ENCODE measurements at places on chromosomes 4 and X. TPM values are rescaled to one million over a fixed set of nuclear protein-coding genes. Genes with fewer than 3 reads are reported as not detected.
A peak's percentile ranks its signal among the peaks of the same experiment; 100 is the strongest.

- no peaks in the 10 kb centered on the region for H3K36me3 ChIP-seq
- no peaks in the 10 kb centered on the region for H3K4me1 ChIP-seq
- no peak overlapping the region for H3K4me3 ChIP-seq
- no peak overlapping the region for H3K27ac ChIP-seq
Measured at GRCh38 chrX:1610166-1610565, 4.7 kb upstream of the ASMT start.

DNA sequence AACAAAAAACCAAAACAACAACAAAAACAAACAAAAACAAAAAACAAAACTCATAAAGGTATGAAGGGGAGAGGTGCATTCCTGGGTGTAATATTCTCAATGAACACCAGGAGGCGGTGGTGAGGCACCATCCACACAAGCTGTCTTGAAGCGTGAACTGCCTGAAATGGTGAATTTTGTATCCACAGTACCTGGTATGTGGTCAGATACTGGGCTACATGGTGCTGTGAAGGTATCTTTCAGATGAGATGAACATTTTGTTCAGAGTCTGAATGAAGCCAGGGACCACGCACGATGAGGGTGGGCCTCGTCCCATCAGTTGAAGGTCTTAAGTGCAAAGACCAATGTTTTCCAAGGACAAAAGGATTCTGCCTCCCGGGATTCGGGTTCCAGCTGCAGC is 58.5 kb downstream of the ASMT start:
- no peak overlapping the region for H3K27ac ChIP-seq
- no peaks in the 10 kb centered on the region for H3K27me3 ChIP-seq
- H3K36me3 ChIP-seq, result no peaks in the 10 kb centered on the region
- no peaks in the 10 kb centered on the region for H3K4me1 ChIP-seq
- no peak overlapping the region for H3K4me3 ChIP-seq

GRCh38 chr4:48774760-48775710 is 5.0 kb downstream of the FRYL start:
- no peak overlapping the region for H3K4me3 ChIP-seq
- peaks cover 64% of the 10 kb centered on the region for H3K4me1 ChIP-seq
- H3K36me3 ChIP-seq, result no peaks in the 10 kb centered on the region
- no peaks in the 10 kb centered on the region for H3K27me3 ChIP-seq

DNA sequence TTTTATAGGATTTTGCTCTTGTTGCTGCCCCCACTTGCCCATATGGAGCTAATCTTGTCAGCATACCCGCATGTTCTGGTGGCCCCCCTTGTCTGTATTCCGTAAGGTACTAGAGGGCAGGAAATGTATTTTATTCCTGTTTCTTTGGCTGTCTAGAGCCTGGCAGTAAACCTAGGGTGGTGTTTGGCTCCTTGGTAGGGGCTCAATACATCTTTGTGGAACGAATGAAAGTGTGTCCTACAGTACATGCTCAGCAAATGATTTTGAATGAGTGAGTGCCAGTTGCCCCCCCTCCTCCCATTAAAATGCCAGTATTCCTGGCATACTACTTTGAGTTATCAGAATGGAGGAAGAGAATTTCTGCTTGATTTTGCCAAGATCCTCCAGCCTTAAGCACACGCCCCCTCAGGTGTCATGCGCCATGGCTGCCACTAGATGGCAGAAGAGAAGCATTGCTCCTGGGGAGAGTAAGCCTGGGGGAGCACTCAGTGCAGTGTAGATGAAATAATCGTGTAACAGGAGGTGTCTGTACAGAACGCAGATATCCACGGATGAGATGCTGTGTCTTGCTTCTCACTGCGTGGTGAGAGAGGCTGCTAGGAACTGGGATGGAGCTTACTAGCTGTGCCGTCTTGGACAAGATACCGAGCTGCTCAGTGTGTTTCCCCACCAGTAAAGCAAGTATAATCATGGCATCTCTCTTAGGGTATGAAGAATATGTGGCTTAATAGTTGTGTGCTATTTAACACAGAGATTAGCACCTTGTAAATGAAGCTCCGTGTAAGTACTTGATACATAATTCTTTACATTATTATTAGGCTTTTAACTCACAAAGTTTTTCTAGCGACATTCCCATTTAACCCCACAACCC is 17.2 kb upstream of the RNF212 start:
- H3K36me3 ChIP-seq, result no peaks in the 10 kb centered on the region
- H3K4me3 ChIP-seq, result no peak overlapping the region
- peaks cover 8% of the 10 kb centered on the region for H3K4me1 ChIP-seq
- DNase-seq, result no peak
- peaks cover 12% of the 10 kb centered on the region for H3K27me3 ChIP-seq

- H3K4me1 ChIP-seq, result peaks cover 44% of the 10 kb centered on the region
- no peak for DNase-seq
- H3K27ac ChIP-seq, result no peak overlapping the region
Measured at GRCh38 chr4:101972791-101973190, 182.3 kb downstream of the BANK1 start.

GRCh38 chrX:35382966-35383365 is 415.2 kb upstream of the MAGEB16 start:
- H3K27me3 ChIP-seq, result peaks cover 2% of the 10 kb centered on the region
- no peaks in the 10 kb centered on the region for H3K4me1 ChIP-seq
- H3K4me3 ChIP-seq, result no peak overlapping the region
- H3K36me3 ChIP-seq, result no peaks in the 10 kb centered on the region

GRCh38 chrX:9341291-9342201 is 123.3 kb upstream of the TBL1X start:
- DNase-seq, result no peak
- peak overlapping the region; percentile 58 for H3K4me3 ChIP-seq
- no peaks in the 10 kb centered on the region for H3K36me3 ChIP-seq
- H3K27me3 ChIP-seq, result no peaks in the 10 kb centered on the region

DNA sequence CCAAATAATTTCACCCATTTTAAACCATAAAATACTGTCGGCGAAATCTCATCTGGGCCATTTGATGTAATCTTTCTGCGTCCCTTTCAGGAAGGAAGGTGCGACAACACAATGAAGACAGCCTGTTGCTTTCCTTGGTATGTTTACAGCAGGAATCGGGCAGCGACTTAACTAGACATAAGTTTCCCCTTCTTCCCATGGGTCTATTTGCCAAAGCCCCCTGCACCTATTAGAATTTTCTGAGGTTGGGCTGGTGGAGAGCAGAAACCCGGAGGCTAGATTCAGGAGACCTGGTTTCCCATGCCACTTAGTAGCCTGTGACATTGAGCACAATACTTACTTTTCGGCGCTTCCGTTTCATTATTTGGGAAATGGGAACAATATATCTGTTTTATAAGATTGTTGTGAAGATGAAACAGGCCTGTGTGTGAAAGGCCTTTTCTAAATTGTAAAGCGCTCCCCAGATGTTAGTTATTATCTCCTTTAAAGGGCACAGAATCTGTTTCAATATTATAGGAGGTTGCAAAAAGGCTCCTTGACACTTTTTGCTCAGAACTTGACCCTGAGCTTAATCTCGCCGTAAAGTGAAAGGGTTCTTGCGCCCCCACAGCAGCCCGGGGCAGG is 552 bp upstream of the AFF1 start:
- no peaks in the 10 kb centered on the region for H3K27me3 ChIP-seq
- peaks cover 31% of the 10 kb centered on the region for H3K4me1 ChIP-seq
- peak overlapping the region; percentile 93 for H3K27ac ChIP-seq

DNA sequence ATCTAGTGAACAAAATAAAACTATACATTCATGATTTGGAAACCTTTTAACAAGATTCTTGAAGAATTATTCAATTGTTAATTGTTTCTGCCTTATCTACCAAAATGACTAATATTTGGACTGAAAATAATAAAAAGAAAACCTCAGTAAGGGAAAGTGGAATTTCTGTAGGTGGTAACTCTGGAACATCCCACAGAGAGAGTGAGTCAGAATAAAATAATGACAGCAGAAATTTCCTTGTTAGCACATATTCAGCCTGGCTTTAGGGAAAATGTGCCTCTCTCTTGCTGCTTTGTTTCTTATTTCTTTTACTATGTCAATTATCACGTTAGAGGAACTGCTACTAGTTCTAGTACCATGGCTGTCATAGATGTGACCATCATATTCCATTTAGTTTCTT is 421.5 kb upstream of the GNPDA2 start:
- DNase-seq, result no peak
- no peaks in the 10 kb centered on the region for H3K36me3 ChIP-seq
- no peak overlapping the region for H3K4me3 ChIP-seq
- no peak overlapping the region for H3K27ac ChIP-seq

- H3K4me1 ChIP-seq, result no peaks in the 10 kb centered on the region
- no peak overlapping the region for H3K4me3 ChIP-seq
- no peak for DNase-seq
Measured at GRCh38 chr4:22635692-22636091, 57.0 kb upstream of the GBA3 start.

DNA sequence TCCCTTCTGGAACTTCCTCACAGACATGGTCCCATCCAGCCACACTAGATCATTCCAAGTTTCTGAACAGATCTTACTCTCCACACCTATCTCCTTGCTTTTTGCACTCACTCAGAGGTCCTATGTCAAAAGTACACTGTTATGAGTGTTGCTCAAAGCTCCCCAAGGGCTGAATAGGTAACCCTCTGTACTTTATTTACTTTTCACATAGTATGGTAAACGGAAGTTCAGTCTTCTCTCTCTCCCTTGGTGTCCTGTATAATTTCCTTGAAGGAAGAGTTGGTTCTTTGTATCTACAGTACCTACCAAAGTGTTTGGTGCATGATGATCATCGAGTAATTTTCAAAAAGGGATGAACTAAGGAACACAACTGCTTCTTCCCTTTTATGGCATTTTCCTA is 74.4 kb downstream of the ARHGEF38 start:
- no peak overlapping the region for H3K27ac ChIP-seq
- H3K4me3 ChIP-seq, result no peak overlapping the region
- peaks cover 20% of the 10 kb centered on the region for H3K4me1 ChIP-seq
- DNase-seq, result no peak
- no peaks in the 10 kb centered on the region for H3K36me3 ChIP-seq

TENM3 gene
- 87.6 TPM for total RNA-seq

PAGE5 gene
- not detected for total RNA-seq

GPR34 gene
- not detected for total RNA-seq

GAGE13 gene
- total RNA-seq, result not detected

CDS1 gene
- 0.30 TPM for total RNA-seq

TMEM47 gene
- total RNA-seq, result 63.7 TPM

HTN1 gene
- not detected for total RNA-seq

HSD17B11 gene
- total RNA-seq, result 11.3 TPM

Data from chondrocyte (in vitro differentiated cells).